ENCODE measurements at places on chromosomes 16 and 17.

DNA sequence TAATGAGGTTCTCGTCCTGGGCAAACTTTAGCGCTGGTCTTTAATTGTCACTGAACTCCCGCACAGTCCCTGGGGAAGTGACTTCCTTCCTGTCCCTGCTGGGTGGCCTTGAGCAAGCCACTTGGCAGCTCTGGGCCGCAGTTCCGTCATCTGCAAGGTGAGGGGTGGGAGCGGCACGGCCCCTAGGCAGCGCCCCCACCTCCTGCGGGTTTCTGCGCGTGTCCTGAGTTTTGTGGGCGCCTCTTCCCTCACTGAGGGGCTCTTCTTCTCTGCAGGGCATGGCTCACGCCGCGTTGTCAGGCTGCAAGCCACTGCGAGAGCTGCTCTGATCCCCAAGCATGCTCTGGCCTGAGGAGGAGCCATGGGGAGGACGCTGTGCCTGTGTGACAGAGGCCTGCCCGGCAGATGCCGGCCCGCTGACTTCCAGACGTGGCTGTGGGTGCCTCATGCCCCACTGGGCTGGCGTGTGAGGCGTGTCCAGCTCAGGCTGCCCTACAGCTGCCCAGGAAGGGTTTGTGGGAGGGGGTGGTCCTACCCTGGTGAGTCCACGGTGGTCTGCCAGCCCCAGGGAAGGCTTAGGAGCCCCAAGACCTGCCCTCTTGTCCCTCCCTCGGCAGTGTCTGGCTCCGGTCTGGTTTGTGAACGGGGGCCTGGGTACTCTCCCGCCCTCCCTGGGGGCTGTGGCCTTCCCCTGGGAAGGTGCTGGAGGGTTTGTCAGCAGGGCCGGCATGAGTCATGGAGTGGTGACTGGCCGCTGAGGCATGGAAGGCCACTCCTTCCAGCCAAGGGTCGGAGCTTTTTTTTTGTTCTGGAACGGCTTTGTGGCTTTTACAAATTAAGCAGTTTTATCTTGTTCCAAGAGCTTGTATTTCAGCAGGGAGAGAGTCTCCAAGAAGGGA, 182.0 kb downstream of the SEC14L1 start:
- no peak for DNase-seq

DNA sequence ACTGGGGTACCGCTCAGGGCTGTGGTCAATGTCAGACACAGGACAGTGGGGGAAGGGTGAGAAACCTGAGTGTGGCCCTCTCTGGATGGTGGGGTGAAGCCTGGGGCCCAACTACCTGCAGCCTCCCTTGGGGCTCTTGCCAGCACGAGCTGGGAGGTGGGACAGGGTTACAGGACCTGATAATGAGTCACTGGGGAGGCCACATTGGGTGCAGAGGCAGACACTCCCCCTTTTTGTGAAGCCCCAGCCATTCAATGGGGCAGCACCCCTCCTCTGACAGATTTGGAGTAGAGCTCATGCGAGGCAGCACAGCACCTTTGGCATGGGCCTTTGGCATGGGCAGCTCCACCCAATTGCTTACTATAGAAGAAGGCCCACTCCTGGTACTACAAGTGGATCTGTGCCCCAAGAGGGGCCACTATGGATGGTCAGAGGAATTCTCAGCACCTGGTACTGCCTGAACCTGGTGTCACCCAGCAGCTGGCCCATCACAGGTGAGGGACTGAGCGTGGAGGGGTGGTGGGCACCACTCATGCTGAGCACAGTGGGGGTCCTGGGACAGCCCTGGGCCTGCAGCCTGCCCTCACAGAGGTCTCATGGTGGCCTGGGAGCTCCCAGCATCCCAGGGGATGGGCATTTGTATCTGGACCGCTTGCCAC, 45.2 kb upstream of the SMPD3 start:
- DNase-seq, result no peak

DNA sequence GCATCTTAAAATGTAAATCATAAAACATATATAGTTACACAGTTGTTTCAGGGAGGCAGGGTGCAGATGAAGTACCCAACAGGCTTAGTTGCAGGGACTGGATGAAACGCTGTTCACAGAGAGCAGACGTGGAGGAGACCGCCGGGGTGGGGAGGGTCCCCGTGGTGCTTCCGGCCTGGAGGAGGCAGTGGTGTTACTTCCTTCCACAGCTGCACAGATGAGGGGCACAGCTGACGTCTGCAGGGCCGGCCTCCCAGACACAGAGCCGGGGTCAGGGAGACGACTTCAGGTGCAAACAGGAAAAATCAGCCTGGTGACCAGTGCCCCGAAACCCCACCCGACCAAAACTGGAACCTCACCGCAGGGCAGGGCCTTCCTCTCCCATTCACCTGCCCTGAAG, 17.1 kb downstream of the SPIRE2 start:
- no peak for DNase-seq

- DNase-seq, result no peak
Observed at GRCh38 chr17:82846061-82846691, 6.4 kb upstream of the ZNF750 start.

DNA sequence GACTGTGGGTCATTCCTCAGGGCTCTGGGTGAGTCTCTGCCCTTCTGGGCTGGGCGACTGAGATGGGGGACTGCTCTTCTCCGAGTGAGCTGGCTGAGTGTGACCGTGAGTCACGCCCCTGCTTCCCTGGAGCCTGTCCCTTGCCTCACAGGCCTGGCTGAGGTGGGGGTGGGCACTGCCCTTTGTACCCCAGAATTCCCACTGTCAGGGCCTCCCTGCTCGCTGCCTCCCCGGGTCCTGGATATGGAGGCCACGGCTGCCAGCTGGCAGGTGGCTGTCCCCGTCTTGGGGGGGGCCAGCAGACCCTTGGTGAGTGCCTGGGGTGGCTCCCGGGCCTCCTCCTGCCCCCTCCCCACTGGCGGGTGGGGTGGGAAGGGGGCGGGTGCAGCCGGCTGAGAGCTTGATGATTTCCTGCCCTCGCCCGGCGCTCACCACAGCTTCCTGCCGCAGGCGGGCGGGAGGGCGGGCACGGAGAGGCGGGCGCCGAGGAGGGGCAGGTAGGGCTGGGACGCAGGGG, at the start of gene LAT:
Gene LAT (plus strand): TSS at position 434 of the 517 bp plus-strand sequence. CDS start 366 bp downstream, outside the sequence.
- DNase-seq, result peak; percentile 53

GRCh38 chr17:40122999-40123810, 1.4 kb downstream of the MSL1 start:
- DNase-seq, result no peak
